ENCODE measurements at places on chromosomes 7 and 10. TPM values are rescaled to one million over a fixed set of nuclear protein-coding genes. Genes with fewer than 3 reads are reported as not detected.

DNA sequence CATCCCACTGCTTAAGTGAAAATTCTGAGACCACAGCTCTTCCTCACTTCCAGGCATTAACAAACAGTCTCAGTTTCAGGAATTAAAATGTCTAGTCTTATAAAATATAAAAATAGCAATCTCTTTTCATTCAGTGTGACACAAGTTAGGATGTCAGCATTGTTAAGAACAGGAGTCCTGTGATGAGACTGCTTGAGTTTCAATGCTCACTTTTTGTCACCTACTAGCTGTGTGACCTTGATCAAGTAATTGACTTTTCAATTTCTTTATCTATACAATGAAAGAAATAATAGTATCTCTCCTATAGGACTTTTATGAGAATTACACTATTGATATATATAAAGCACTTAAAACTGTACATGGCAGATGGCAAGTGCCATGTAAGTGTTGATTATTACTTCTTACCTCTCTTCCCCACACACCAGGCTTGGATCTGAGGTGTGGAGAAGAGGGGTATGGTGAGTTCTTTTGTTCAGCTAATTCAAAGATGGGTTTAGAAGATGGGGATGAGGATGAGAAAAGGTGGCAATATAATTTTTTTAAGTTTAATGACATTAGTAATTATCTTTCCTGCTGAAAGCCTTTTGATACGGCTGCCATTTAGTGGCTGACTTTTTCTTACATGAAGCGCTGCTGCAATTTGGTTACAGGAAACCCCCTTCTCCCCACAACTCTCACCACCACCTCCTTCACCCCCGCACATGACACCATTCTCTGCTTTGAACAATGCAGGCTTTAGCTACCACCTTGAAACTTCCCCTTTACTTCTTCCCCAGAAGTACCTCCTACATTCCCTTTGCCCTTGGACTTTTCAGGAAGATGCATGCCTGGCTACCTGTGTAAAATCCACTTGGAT is 20.8 kb upstream of the HYAL4 start:
- no peak for DNase-seq

SMURF1 gene
- 26.8 TPM for total RNA-seq

GRCh38 chr7:721619-722248 is 4.8 kb upstream of the DNAAF5 start:
- DNase-seq: no peak

DNA sequence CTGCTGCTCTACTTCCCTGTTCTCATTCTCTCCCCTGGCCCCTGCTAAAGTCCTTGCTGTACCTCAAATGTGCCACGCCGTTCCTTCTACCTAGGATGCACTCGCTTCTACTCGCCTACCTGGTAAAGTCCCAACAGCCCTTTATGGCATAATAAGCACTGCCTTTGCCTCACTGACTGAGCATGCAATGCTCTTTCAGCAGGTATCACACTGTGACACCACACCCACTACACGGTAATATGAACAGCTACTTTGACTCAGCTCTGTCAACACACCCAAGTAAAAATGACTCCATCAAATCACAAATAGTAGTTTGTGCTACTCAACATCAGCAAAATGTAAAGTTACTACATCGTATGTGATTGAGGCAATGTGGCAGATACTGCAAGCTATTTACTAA is 37.6 kb downstream of the FAM204A start:
- DNase-seq: no peak

GRCh38 chr7:5345171-5345570 is 62.4 kb downstream of the SLC29A4 start:
- no peak for DNase-seq
